PC-9 (cell line): ENCODE measurements at places on chromosomes 7 and 10.
A peak's percentile ranks its signal among the peaks of the same experiment; 100 is the strongest.

DNA sequence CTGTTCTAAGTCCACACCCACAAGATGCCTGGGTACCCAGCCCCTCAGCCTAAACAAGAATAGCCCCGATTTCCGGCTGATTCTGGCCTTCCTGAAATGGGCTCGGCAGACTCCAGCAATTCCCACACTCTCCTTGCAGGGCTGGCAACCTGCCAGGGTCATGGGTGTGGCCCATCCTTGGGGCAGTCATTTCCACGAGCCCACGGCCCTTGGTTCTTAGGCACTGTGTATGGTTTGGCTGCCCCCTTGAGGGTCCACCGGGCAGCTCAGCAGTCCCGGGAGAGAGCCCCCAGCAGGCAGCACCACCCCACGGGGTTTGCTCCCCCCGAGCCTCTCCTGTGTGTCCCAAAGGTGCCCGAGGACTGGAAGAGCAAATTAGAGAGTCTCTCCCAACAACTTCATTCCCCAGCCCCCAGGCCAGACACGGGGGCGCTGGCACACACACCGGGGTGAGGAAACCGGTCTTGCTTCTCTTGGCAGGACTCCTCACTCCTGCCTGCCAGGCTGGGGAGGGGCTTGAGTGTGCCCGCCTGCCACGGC, 142.2 kb downstream of the EMX2 start:
- peak; percentile 3 for DNase-seq

DNA sequence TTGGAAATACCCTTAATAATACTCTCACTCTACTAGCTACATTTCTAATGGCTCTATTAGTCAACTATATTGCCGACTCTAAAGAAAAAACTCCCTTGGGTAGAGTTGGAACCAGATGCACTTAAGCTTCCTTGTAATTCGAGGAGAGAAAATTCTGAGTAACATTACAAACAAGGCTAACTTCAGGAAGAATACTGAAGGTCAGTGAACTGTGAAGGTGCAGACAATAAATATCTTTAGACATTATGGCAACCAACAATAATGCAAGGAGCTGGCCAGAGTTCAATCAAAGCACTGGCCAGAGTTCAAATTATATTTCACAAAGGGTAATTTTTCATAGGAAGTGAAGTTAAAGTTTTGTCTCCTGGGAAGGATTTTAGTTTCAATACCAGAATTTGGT, 40.7 kb upstream of the MRLN start:
- peak; percentile 82 for DNase-seq

- no peak for DNase-seq
These were observed 304.5 kb upstream of the LRRN3 start for GRCh38 chr7:110786328-110786965.

DNA sequence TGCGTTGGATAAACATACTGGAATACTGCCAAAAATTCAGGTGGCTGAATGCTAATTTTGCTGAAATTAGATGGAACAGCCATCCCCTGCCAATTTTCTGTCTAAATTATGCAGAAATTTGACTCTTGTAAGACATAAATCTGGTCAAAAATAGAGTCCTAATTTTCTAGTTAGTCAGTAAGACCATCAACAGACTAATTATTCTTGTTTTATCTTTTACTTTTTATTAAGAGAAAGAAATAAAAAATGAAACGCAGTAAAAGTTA, 110.3 kb upstream of the GATA3 start:
- DNase-seq, result no peak

DNA sequence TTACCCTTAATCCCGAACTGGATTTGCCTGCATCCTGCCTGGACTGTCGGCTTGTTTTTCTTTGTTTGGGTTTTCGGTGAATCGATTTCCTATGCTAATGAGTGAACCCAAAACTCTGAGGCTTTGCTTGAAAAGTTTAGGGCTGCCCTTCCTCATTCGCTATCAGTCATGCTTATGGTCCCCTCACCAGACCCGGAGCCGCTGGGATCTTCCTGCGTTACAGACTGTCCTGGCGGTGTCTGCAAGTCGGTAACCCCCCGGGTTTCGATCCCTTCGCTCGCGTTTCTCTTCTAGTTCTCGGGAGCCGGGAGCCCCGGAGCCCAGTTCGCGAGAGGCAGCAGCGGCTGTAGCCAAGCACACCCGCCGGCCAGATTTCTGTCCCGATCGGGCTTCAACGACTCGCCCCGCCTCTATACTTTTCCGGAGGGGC, 2.2 kb downstream of the EMX2 start:
- no peak for DNase-seq

- DNase-seq, result no peak
These were observed 641 bp upstream of the ASB13 start for GRCh38 chr10:5666841-5667630.

DNA sequence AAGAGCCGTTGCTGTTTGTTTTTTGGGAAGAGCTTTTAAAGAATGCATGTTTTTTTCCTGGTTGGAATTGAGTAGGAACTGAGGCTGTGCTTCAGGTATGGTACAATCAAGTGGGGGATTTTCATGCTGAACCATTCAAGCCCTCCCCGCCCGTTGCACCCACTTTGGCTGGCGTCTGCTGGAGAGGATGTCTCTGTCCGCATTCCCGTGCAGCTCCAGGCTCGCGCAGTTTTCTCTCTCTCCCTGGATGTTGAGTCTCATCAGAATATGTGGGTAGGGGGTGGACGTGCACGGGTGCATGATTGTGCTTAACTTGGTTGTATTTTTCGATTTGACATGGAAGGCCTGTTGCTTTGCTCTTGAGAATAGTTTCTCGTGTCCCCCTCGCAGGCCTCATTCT, 31.6 kb downstream of the PFKFB3 start:
- no peak for DNase-seq

DNA sequence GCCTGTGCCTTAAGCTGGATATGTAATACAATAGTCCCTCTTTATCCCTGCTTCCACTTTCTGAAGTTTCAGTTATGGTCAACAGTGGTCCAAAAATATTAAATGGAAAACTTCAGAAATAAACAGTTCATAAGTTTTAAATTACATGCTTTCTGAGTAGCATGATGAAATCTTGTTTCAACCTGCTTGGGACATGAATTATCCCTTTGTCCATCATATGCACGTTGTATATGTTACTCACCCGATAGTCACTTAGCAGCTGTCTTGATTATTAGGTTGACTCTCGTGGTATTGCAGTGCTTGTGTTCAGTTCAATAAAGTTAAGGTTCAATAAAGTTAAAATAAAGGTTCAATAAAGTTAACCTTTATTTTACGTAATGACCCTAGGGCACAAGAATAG, 25.5 kb downstream of the C1GALT1 start:
- DNase-seq, result no peak

GRCh38 chr7:8178353-8178752, 83.6 kb downstream of the ICA1 start:
- no peak for DNase-seq

DNA sequence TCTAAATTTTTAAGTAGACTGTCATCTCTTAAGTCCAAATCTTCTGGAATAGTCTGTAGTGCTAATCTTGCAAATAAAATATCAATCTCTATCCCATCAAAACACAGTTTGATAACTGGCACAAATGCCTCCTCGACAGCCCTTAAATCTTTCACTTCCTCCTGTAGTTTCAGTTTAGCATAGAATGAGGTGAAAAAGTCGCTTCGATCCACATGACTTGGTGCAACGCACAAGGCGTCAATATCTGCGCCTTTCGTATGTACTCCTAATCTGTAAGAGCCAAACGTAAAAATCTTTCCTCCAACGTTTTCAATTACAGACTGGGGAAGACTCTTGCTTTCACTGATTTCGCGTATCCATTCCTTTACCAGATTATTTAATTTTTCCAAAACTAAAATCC, 603 bp downstream of the PAPOLB start:
- DNase-seq, result no peak

- no peak for DNase-seq
These were observed 421.4 kb downstream of the PLXNA4 start for GRCh38 chr7:132154695-132155471.

GRCh38 chr7:38222481-38223096, 44.5 kb downstream of the STARD3NL start:
- peak; percentile 20 for DNase-seq

DNA sequence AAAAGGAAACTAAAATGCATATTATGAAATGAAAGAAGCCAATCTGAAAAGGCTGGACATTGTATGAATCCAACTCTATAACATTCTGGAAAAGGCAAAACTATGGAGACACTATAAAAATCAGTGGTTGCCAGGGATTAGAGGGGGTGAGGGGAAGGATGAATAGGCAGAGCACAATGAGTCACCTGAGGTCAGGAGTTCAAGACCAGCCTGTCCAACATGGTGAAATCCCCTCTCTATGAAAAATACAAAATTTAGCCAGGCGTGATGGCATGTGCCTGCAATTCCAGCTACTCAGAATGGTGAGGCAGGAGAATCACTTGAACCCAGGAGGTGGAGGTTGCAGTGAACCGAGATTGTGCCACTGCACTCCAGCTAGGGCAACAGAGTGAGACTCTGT, 324.8 kb upstream of the PHYHIPL start:
- DNase-seq, result no peak

GRCh38 chr10:3668276-3668965, 116.6 kb downstream of the KLF6 start:
- peak; percentile 94 for DNase-seq

DNA sequence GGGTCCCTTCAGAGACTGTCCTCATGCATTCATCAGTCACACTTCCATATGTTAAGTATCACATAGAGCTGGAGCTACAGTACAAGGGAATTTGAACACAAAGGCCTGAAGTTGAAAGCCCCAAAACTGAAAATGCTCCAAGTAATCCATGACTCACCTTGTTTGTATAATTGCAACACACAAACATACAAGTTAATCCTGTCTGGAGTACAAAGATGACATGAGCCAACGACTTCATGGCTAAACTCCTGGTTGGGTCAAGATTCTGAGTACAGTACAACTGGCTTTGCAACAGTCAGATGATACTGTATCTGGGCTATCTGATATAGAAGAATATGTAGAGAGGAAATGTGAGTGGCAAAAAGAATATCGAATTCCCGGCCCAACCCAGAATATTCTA, 73.1 kb upstream of the AASS start:
- DNase-seq, result peak; percentile 67

DNA sequence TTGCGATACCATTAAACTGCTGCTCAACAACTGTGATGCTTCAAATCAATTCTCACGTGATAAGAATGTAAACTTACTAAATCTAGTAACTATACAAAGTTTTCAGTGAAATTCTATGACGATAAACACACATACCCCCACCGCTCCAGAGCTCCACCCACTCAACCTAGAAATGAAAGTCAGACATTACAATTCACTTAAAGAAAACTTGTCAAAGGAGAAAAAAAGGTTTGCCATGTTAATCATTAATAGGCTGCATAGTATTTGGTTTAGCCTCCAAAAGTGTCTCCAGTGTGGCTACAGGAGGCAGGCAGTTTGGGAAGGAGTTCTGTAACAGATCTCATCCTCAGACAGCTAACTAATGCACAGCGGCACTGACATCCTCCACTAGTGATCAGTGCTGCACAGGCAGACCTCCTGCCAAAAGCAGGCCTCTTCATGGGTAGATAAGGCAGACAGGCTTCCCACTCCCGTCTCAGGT, 3.1 kb downstream of the HERPUD2 start:
- no peak for DNase-seq

- no peak for DNase-seq
These were observed 222.2 kb downstream of the POU6F2 start for GRCh38 chr7:39199951-39200350.

- DNase-seq, result no peak
These were observed 71.5 kb downstream of the CLEC2L start for GRCh38 chr7:139594911-139595476.

GRCh38 chr7:20839987-20840386, 53.3 kb upstream of the SP8 start:
- DNase-seq, result no peak

GRCh38 chr7:1807821-1808600, 137.9 kb downstream of the ELFN1 start:
- peak; percentile 23 for DNase-seq

GRCh38 chr10:101839416-101840063, 4.1 kb downstream of the KCNIP2 start:
- DNase-seq, result peak; percentile 44

- no peak for DNase-seq
These were observed 274.0 kb downstream of the ELFN1 start for GRCh38 chr7:1943933-1944618.

DNA sequence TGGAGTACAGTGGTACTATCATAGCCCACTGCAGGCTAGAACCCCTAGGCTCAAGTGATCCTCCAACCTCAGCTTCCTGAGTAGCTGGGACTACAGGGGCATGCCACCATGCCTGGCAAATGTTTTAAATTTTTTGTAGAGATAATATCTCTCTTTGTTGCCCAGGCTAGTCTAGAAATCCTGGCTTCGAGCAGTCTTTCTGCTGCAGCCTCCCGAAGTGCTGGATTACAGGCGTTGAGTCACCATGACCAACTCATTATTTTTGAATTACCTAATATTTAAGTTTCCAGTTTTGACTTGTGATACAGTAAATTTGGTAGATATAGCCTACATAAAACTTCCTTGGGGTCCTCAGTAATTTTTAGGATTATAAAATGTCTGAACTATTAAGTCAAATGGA, 74.1 kb downstream of the RUNDC3B start:
- DNase-seq, result no peak

DNA sequence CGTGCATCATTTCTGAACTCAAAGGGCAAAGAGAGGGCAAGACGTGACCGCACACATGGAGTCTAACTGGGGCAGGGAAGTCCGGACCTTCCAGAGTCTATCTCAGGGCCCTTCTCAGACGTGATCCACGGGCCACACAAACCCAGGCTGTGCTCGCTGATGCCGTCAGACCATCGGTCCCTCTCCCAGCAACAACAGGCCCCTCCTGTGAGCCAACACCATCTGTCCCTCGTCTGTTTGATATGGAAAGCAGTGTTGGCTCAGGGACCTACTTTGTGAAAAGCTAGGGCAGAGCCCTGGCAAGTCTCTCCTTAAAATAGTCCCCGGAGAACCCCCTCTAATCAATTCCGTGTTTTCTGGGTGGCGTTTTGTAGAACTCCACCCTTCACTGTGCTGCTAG, 208.8 kb downstream of the TCERG1L start:
- DNase-seq, result no peak

DNA sequence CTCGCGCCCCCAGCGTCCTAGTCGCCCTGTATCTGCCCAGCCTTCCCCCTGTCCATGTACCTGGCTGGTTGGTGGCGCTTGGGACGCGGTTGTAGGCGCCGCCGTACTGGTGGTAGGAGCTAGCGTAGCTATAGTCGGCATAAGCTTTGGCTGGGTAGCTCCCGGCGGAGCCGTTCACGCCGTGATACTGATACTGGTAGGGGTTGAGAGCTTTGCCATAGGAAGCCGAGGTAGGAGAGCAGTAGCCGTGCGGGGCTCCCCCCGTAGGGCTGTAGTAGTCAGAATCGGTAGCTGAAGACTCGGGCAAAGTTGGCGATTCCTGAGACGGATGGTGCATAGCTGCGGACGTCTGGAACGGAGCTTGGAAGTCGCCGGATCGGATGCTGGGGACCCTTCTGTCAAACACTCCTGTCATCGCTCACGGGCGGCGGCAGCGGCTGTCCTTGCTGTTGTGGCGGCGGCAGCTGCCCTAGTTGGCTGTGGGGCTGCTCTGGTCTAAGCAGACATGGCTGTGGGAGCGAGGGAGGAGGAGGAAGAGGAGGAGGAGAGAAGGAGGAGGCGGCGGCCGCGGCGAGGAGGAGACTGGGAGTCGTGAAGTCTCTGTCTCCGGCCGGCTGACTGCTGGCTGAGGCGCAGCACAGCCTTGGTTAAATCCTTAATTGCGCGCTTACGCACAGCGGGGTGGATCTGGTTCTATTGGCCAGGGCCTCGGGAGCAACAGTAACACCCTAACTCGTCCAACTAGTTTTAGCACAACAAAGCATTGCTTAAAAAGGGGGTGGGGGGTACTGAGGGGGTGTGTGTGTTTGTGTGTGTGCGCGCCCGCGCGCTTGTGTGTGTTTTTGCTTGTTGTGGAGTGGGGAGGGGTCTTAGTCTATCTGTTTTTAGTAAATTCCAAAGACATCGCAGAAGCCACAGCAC, at the start of gene DLX5:
Gene DLX5 (minus strand): TSS at position 623 of the 921 bp plus-strand sequence. CDS start 208 bp downstream, at position 415.
- DNase-seq, result no peak
